ENCODE measurements at places on chromosomes 1 and 21. TPM values are rescaled to one million over a fixed set of nuclear protein-coding genes. Genes with fewer than 3 reads are reported as not detected.

Gene SPRR1A
- total RNA-seq, result 7.7 TPM

Gene MYOM3
- total RNA-seq, result 0.07 TPM

Gene CLDN14
- total RNA-seq, result not detected

Gene TDRD5
- not detected for total RNA-seq

Gene GPR52
- total RNA-seq, result 0.37 TPM

Gene HAPLN2
- not detected for total RNA-seq

Gene CHIT1
- total RNA-seq, result not detected

Gene EXO1
- 19.6 TPM for total RNA-seq

Gene A3GALT2
- total RNA-seq, result not detected

Gene L1TD1
- total RNA-seq, result 9.7 TPM

Gene BTBD19
- total RNA-seq, result 1.9 TPM

Gene PPFIA4
- 0.25 TPM for total RNA-seq

Gene C1orf185
- not detected for total RNA-seq

Gene NCAM2
- not detected for total RNA-seq

Gene TMEM39B
- 11.4 TPM for total RNA-seq

Gene FAM167B
- total RNA-seq, result 0.18 TPM

Gene C1orf87
- not detected for total RNA-seq

Gene GUCA2A
- not detected for total RNA-seq

Gene TMEM82
- total RNA-seq, result not detected

Gene TCHH
- total RNA-seq, result 0.10 TPM

Gene HSD3B2
- not detected for total RNA-seq

Gene NES
- 0.14 TPM for total RNA-seq

Gene CELA3A
- not detected for total RNA-seq

Gene ARHGEF11
- 18.4 TPM for total RNA-seq

Gene LCE2B
- total RNA-seq, result 0.58 TPM

Gene FMOD
- total RNA-seq, result 0.54 TPM

Gene KIF2C
- 49.1 TPM for total RNA-seq

Gene TTC22
- 4.6 TPM for total RNA-seq

Gene OR2AJ1
- not detected for total RNA-seq

Gene PAPPA2
- total RNA-seq, result 0.21 TPM

Gene IL19
- total RNA-seq, result not detected

Gene FCRL1
- total RNA-seq, result not detected

Gene TMEM52
- 1.8 TPM for total RNA-seq

Gene CACHD1
- total RNA-seq, result 3.9 TPM

Gene CAPN8
- 1.1 TPM for total RNA-seq

Gene ADGRL4
- not detected for total RNA-seq

Gene NEK2
- 31.1 TPM for total RNA-seq

Gene RAVER2
- 8.4 TPM for total RNA-seq

Gene URB2
- total RNA-seq, result 17.8 TPM

Gene ST6GALNAC5
- total RNA-seq, result 24.8 TPM

Gene CASQ1
- total RNA-seq, result not detected

Gene CYP4A22
- not detected for total RNA-seq

Gene RAD54L
- total RNA-seq, result 19.4 TPM

Gene C4BPB
- not detected for total RNA-seq

Gene RIPPLY3
- 0.78 TPM for total RNA-seq

Gene ZNF683
- total RNA-seq, result not detected

Gene CCDC27
- total RNA-seq, result not detected

Gene VSIG8
- total RNA-seq, result 0.14 TPM

Gene OR2T29
- total RNA-seq, result not detected
